CD8-positive, alpha-beta T cell (primary cell): ENCODE measurements at places on chromosomes 7 and 10. TPM values are rescaled to one million over a fixed set of nuclear protein-coding genes. Genes with fewer than 3 reads are reported as not detected.

DNA sequence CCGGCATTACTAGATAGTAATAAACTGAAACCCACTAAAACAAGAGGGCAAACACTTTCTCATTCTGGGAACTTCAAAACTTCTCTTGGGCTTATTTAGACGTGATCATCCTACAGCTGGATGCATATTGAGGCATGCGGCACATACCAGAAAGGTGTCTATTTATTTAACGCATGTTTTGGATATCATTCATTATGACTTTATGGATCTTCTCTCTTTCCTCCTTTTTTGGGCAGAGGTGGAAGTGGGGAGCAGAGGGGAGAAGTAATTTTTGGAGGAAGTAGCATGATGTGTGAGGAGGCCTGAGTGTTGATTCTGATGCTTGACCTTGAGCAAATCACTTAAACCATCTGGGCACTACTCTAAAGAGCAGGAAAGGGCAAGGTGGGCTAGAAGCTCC lies 270.6 kb downstream of the TRIL start:
- DNase-seq, result no peak

- peak; percentile 18 for DNase-seq
These were observed 61.6 kb upstream of the BTRC start for GRCh38 chr10:101292194-101293006.

NUTM2B gene
- 2.3 TPM for total RNA-seq

GRCh38 chr7:77757589-77757988 lies 40.6 kb downstream of the TMEM60 start:
- no peak for DNase-seq

- DNase-seq, result no peak
These were observed 66.4 kb upstream of the ZNF438 start for GRCh38 chr10:31098046-31098445.

GRCh38 chr10:94224656-94225055 lies 138.1 kb downstream of the NOC3L start:
- DNase-seq, result no peak
